ENCODE measurements at places on chromosomes 16 and 17.
A peak's percentile ranks its signal among the peaks of the same experiment; 100 is the strongest.

DNA sequence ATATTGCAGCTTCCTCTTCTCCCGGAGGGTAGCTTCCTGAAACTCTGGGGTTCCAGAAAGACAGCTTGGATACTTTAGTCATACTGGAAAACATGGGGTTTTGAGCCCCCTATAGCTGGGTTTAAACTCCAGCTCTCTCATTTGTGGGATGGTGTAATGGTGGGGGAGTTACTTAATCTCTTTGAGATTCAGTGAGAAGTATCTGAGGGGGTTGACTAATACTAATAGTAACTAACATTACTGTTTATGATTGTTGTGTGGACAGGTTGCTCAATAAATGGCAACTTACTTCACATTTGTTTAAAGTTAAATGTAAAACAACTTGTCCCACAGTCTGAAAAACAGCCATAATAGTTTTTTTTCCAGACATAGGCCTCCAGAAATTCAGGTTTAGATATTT, 5.1 kb upstream of the SUZ12 start:
- no peak for DNase-seq

GRCh38 chr17:549177-550040, 165.2 kb downstream of the VPS53 start:
- peak; percentile 81 for DNase-seq

GRCh38 chr16:4871071-4871470, 23.8 kb downstream of the UBN1 start:
- no peak for DNase-seq

DNA sequence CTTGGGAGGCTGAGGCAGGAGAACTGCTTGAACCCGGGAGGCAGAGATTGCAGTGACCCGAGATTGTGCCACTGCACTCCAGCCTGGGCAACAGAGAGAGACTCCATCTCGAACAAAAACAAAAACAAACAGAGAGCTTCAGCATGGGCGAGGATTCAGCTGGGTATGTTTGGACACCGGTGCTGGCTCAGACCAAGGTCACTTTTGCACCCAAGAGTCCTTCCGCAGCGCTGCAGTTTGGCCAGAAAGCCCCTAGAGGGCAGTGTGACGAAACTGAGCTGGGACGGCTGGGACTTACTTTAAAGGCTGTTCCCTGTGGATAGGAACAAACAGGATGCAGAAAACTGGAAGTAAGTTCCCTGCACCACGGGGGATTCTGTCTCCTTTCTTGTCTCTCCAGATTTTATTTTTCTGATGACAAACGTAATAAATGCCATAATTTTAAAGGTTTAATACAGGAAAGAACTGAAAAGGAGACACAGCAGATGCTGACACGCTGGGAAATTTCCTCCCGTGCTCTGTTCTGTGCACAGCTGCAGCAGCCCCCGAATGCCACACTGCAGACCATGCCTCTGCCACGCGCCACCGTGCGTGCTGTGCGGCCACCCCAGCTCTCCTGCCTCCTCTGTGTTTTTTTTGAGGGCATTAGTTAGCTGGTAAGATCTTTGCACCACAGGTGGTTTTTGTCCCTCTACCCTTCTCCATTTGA, 25.2 kb upstream of the USP36 start:
- peak; percentile 89 for DNase-seq

- no peak for DNase-seq
Measured at GRCh38 chr16:78415669-78416068, 316.2 kb downstream of the WWOX start.
